ENCODE measurements at places on chromosomes 5 and 9.
A peak's percentile ranks its signal among the peaks of the same experiment; 100 is the strongest.

DNA sequence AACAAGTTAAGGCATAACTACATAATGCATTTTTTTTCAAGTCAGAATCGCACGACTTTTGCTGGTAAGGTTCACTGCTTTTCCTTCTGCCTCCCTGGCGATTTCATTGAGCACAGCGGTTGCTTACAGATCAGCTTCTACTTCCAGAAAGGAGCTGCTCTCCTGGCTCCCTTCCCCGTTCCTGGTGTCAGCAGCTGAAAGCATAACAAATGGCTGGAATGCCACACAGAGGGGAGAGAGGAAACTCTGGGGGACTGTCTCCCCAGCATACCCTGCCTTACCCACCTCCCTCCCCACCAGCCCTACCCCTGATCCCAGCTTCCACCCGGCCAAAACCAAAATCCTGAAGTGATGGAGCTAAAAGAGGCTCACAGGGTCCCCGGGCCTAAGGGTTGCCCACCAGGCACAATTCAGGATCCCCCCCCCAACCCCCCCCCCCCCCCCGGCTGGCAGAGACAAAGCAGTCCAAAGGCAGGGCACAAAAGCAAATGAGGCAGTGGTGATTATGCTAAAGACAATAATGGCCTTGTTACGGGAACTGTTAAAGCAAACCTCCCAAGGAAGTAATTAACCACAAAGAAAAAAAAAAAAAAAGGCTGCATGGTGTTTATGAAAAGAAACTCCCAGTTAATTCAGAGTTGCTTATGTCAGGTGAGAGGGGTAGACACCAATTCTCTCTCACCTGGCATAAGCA, 126.1 kb upstream of the WWC1 start:
- no peak for DNase-seq

GRCh38 chr5:57452885-57453284, 29.7 kb downstream of the ACTBL2 start:
- no peak for DNase-seq

DNA sequence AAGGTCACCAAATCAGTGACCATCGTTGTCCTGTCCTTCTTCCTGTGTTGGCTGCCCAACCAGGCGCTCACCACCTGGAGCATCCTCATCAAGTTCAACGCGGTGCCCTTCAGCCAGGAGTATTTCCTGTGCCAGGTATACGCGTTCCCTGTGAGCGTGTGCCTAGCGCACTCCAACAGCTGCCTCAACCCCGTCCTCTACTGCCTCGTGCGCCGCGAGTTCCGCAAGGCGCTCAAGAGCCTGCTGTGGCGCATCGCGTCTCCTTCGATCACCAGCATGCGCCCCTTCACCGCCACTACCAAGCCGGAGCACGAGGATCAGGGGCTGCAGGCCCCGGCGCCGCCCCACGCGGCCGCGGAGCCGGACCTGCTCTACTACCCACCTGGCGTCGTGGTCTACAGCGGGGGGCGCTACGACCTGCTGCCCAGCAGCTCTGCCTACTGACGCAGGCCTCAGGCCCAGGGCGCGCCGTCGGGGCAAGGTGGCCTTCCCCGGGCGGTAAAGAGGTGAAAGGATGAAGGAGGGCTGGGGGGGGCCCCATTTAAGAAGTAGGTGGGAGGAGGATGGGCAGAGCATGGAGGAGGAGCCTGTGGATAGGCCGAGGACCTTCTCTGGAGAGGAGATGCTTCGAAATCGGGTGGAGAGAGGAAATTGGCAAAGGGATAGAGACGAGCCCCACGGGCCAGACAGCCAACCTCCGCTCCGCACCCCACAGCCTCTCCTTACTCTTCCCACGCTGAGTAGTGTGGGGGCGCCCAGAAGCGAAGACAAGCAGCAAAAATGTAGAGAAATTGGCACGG, 1.7 kb downstream of the RXFP3 start:
- DNase-seq: no peak

GRCh38 chr9:34459941-34460340, 1.3 kb downstream of the DNAI1 start:
- no peak for DNase-seq

DNA sequence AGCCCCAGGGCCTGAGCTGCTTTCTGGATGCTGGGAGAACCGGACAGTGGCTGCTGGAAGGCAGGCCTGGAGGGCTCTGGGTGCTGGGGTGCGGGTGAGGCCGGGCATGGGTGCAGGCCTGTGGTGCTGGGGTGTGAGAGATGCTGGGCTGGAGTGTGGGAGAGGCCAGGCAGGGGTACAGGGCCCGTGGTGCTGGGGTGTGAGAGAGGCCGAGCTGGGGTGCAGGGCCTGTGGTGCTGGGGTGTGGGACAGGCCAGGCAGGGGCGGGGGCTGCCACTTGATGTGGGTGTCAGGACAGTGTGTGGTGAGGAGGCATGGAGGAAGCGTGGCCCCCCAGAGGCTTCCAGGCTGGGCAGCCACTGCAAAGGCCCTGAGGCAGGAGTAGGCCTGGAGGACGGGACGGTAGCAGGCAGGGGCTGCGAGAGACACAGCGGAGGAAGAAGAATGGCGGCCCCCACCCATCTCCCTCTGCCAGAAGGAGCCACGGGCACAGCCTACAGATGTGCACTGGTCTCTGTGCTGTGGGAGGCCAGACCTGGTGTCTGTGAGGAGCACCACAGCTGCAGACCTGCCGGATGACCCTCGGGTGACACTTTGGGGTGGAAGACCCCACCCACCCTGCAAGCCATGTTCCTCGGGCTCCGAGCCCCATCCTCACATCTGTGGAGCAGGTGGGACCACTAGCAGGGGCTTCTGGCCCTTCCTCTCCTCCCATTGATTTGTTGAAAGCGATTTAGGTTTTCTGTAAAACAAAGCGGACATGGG, 9.3 kb downstream of the NKD2 start:
- no peak for DNase-seq

- no peak for DNase-seq
Observed at GRCh38 chr5:154945695-154946301, 4.9 kb downstream of the MRPL22 start.

DNA sequence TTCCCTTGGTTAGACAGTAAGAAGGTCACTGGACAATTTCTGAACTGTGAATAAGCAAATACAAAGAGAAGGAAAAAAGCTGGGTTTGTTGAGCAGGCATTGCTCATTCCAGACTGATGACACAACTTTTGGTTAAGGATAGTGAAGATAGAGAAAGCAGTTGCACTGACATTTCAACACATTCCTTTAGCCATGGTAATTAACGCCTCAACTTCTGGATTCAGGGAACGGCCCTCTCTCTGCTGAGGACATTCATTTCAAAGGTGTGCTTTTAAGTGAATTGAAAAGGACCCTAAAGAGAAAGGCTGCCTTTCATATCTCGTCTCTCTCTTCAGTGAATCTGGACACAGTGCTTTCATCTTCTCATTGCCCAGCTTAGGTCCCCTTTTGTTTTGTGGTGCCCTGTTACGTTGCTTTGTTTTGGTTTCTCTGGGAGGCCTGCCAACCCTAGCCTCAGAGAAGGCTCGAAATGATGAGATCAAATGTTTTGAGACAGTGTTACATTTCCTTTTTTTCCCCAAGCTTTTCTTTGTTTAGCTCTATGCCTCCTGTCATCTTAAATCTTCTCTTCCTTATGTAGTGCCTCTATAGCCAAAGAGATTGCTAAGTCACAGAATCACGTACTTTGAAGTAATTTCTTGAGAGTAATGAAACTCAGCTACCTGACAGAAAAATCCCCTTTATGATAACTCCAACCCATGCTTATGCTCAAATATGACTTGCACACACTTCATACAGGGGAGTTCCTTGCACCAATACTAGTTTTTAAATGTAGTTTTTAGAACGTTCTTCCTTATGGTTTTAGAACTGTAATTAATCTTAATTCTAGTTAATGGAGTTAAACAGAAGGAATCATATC, 94.4 kb upstream of the IFNE start:
- peak; percentile 93 for DNase-seq

- DNase-seq: no peak
Observed at GRCh38 chr5:160339406-160340130, 27.2 kb upstream of the CCNJL start.

DNA sequence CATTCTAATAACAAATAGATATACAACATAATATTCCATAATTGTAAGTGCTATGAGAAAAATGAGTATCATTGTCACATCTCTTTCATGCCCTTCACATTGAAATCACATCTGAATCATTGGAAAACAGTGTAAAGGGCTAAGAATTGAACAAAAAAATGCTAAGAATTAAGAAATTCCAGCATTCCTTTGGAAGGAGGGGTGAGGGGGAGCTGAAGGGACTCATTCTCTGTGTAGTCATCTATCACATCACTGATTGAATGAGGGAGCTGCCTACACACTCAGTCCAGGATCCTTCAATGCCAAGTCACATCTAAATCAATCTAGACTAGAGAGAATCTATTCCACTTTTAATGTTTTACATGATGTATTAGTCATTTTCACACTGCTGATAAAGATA, 286.6 kb downstream of the DTWD2 start:
- DNase-seq: no peak

DNA sequence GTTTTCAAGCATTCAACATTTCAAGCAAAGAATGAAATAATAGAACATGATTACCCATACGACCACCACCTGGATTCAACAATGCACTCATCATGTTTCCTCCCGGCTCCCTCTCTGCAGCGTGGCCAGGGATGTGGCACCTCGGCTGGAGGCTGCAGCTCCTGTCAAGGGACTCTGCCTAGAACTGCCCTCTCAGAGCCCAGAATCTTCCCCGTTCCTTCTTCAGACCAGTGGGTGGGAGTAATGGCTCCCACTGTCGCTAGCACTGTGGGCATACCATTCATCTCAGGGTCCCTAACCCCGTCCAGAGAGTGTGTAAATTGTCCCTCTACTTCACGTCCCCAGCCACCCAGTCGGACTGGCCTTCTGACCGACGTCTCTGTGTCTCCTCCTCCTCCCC, 118.6 kb upstream of the COL5A1 start:
- no peak for DNase-seq

DNA sequence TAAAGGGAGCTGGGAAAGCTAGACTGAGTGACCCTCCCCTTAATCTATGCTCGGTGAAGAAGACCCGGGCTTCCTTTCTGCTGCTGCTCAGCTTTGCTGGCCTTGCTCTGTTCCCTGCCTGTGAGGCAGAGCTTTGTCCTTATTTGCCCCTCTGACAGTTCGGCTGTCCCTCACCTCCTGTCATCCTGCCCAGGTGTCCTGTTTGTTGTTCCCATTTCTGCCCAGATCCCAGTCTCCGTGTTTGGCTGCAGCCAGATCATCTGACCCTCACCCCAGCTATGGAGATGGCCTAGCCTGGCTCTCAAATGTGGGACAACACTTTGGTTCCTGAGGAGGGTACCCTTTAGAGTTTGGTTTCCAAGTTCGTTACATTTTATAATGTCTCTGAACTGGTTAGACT, 20.2 kb downstream of the OTULIN start:
- DNase-seq: no peak

DNA sequence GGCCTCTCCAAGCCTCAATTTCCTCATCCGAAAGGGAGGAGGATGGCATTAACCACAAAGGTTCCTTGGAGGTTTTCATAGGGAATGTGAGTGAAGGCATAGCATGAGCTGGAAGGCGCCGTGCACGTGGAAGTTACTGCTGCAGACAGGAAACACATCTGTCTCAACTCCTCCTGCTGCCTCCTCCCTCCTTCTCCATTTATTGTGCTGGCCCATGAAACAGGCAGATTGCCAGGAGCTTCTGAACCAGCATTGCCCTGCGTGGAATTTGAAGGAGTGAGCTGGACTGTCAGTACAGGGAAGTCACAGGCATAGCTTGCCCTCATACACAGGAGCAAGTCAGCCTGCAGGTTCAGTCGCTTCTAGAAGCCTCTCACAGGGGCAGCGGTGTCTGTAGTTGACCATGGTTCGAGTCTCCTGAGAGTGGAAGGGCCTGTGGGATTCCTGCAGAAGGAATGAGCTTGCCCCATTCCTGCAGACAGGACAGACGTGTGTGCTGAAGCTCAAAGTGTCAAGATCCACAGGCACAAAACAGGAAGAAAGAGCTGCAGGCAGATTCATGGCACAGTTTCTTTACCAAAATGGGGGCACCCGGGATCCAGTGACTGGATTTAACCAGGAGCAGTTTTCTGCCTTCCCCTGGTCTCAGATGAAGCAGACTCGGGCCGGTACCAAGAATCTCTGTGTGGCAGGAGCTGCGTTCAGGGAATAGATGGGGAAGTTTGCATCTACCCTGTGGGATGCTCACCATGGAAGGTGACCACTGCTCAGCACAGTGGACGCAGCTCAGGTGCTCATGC, 48.7 kb upstream of the CTSL start:
- no peak for DNase-seq

GRCh38 chr5:104018299-104018698, 455.7 kb upstream of the NUDT12 start:
- peak; percentile 6 for DNase-seq

Data from HCT116 (cell line).